ENCODE measurements at places on chromosomes 7 and 10.

DNA sequence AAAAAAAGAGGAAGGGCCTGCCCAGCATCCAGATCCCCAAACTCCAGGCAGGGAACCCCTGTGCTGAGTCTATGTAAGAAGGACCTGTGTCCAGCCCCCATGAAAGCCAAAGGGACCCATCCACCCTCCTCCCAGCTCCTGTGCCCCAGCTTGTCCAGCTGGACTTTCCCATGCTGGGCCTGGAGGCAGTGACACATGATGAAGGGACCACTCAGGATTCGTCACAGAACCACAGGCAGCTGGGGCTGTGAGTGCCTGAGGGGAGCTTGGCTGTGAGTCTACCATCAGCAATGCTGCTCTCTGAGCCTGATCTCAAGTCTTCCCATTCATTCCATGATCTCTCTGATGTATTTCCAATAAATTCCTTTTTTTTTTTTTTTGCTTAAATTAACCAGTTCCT lies 36.2 kb upstream of the MNX1 start:
- DNase-seq: no peak

- DNase-seq: no peak
Observed at GRCh38 chr10:103763374-103764202, 91.8 kb downstream of the SH3PXD2A start.

GRCh38 chr10:107502229-107502985 lies 337.9 kb upstream of the SORCS1 start:
- no peak for DNase-seq

DNA sequence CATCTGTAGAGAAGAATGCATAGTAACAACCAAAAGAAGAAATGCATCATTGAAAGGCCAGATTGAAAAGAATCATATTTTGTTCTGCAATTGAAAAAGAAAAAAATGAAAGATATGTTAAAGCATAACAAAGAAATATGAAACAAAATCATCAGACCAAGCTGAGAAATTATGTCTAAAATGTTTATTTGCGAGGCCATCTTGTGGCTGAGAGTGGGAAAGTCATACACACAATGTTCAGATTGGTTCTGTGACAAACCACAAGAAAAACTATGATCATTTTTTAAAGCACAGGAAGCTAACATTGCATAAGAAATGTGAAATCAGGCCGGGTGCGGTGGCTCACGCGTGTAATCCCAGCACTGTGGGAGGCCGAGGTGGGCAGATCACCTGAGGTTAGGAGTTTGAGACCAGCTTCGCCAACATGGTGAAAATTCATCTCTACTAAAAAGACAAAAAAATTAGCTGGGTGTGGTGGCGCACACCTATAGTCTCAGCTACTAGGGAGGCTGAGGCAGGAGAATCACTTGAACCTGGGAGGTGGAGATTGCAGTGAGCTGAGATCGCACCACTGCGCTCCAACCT lies 36.6 kb downstream of the ABCB5 start:
- no peak for DNase-seq

DNA sequence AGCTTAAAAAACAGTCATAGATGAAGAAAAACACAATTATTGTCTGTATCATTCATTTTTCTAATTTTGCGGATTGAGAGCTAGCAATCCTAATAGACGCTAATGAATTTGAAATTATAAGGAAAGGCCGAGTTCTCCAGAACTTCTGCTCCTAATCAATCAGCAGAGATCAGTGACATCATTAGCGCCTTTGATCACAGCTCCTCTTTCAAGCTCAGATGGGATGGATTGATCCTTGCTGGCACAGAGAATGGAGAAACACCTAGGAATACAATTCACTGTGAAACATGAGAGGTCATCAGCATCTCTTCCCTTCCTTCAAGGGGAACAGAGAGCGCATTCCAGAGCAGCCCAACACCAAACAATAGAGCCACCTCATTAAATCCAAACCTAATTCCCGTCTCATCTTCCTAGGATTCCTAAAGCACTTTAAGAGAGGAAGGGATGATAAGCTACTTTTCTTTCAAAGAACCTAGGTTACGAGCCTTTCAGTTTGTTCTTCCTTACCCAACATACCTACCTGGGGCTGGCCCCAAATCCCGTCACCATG lies 24.4 kb downstream of the GLI3 start:
- no peak for DNase-seq

GRCh38 chr10:95906677-95907455 lies 909 bp upstream of the CC2D2B start:
- no peak for DNase-seq

DNA sequence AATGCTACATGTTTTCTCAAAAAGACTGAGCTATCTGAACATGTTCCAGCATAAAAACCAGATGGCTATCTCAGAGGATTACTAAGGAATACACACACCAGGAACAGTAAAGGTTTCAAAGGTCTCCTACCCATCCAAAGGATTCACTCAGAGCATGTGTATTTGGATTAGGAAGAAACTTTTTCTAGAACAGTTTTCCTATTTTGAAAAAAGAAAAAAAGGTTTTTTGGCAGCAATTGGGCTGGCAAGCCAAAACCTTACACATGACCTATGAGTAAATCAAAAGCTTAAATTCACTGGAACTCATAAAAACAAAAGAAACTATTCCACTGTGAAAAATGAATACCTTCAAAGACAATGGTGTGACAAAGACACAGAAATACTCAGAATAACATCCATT lies 9.6 kb downstream of the TPK1 start:
- DNase-seq: no peak

GRCh38 chr10:15112657-15113056 lies 15.5 kb downstream of the RPP38 start:
- DNase-seq: no peak

DNA sequence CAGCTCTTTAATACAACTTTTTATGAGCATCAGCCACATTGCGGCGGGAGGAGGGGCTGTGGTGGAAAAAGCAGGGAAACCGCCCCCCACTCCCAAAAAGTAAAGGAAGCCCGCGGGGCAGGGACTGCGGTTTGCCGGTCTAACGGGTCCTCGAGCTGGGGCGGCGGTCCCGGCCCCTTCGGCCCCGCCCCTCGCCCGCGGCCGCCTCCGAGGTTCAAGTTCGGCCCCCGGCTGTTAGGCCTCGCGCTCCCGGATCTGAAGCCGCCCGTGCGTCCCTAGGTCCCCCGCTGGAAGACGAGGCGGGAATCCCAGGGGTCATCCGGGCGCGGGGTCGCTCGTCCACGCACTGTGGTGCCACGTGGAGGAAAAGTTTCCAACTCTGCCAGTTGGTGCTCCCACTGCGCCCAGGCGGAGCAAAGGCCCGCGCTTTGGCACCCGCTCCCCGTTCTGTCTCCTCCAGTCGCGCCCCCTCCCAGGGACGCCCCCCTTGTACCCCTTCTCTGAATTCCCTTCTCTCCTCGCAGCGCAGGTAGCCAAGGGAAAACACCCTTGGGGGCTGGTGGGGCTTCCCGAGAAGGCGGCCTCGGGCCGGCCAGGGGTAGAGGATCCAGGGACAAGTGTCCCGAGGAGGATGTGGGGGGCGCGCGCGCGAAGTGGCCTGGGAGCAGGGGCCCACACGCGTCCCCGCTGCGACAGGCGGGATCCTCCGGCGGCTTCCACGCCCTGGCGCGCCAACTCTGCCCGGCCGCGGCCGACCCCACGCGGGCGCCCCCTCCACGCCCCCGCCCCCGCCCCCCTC lies 798 bp upstream of the AUTS2 start:
- no peak for DNase-seq

GRCh38 chr10:125161707-125162119 lies 1.4 kb upstream of the CTBP2 start:
- DNase-seq: no peak

GRCh38 chr10:132194726-132195125 lies 8.0 kb downstream of the DPYSL4 start:
- no peak for DNase-seq

DNA sequence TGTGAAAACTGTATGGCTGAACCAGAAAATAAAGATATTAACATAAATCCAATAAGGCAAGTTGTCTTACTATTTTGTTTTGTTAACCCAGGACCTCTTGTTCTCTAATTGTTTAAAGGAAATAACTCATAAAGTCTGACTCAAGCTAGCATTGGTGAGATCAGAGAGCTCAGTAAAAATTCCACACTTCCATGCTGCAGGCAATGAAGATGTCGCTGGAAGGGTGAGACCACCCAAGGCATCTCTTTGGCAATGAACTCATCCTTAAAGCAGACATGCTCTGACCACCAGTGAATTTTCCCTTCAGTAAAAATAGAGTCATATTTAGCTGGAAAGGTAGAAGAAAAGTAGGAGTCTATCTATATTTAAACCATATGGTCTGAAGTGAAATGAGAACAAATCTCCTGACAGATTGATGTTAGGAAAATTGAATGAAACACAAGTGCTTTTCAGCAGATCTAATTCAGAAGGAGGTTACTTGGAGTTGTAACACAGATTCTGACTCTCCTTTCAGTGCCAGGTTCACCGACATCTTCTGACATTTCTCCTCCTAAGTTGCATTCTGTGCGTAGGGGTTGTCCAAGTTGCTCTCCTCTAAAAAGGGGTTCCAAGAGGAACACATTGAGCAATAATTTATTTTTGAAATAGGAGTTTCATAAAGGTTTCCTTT lies 32.8 kb upstream of the VIPR2 start:
- no peak for DNase-seq

- no peak for DNase-seq
Observed at GRCh38 chr10:124886195-124886594, 55.7 kb upstream of the ZRANB1 start.

DNA sequence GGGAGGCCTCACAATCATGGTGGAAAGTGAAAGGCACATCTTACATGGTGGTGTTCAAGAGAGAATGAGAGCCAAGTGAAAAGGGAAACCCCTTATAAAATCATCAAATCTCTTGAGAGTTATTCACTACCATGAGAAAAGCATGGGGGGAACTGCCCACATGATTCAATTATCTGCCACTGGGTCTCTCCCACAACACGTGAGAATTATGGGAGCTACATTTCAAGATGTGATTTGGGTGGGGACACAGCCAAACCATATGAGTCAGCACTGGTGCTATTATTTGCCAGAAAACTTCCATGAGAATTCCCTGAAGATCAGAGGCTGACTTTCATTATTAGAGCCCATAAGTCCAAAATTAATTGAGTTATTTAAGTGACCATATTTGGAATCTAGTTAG lies 1001.2 kb upstream of the POT1 start:
- DNase-seq: no peak

GRCh38 chr10:61830072-61830845 lies 71.2 kb upstream of the ARID5B start:
- DNase-seq: no peak

GRCh38 chr7:28957064-28957750 lies 923 bp downstream of the TRIL start:
- no peak for DNase-seq

GRCh38 chr10:129945941-129946760 lies 17.9 kb downstream of the EBF3 start:
- DNase-seq: no peak

GRCh38 chr7:157607218-157607617 lies 270.4 kb downstream of the DNAJB6 start:
- DNase-seq: no peak

GRCh38 chr7:15839416-15840100 lies 153.1 kb upstream of the MEOX2 start:
- no peak for DNase-seq

DNA sequence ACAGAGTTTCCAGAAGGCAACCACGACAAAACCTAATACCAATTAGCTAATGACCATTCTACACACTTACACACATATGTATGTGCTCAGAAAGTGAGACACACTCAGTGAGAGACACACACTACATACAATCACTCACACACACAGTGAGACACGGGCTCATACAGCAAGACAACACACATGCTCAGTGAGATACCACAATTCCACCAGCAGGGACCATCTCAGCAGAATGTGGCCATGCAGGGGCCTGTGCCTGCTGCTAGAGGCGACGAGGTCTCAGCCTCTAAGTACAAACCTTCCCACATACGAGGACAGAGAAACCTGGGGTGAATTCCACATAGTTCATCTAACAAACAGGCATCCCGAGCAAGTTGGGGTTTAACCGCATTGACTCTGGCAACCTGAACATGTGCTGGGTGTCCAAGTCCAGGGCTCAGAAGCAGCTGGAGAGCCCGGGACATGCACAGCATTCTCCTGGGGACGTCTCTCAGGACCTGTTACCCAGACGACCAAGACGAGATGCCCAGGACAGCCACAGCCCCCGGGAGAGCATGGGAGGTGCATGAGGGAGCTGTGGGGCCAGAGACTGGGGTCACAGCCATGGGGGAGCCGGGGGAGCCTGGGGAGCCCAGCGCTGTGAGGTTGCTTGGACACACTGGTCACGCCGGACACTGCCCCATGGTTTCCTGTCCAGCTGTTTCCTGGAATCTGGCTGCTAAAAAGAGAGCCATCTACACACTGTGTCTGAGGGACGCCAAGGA lies 523.6 kb downstream of the PTPRN2 start:
- DNase-seq: no peak

GRCh38 chr7:77415476-77415822 lies 700 bp downstream of the GSAP start:
- no peak for DNase-seq

DNA sequence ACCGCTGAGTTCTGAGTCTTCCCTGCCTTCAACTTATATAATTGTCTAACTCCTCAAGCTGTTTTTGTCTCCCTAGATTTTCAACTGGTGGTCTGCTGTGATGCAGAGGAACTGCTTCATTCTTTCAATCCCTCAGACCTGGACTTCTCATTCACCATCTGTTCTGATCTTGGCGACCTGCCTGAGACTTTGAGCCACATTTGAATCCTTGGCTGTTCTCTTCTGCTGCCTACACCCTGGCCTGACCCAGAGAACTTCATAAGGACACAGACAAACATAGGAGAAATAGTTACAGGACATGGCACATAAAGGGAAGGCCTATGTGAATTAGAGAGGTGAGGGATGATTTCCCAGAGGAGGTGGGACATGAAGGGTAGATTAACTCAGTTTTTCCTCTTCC lies 326.7 kb downstream of the PTEN start:
- DNase-seq: no peak

DNA sequence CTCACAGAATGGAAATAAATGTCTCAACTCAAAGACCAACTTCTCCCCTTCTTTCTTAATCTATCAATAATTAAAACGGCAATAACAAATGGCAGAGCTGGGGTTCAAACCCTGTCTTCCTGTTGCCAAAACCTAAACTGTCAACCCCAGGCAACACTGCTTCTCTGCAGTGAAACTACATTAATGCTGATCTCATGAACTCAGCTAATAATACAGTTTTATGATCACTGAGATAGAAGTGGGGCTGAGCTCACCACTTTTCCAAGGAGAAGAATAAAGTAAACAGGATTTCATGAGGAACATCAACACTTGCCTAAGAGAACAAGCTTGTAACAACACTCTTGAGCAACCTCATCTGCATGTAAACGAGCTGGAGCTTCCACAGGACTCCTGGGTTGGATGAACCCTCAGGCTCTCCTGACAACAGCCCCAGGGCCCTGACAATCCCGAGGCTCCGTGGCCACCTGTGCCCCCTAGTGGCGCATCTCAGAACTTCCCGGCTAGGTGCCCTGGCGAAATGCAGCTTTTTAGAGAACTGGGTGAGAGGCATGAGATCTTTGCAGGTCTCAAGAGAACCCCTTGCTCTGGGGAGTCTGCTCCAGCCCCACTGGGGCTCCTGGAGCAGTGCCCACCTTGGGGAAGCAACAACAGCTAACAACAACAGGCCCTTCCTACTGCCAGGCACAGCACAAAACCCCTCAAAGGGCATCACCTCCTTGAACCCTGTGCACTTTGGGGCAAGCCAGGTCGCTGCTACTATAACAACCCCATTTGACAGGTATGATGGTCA lies 169.3 kb downstream of the SH3PXD2A start:
- peak; percentile 51 for DNase-seq

GRCh38 chr10:49175587-49176309 lies 12.4 kb downstream of the TMEM273 start:
- no peak for DNase-seq

All from activated T-helper 1 cell treated with Interleukin-2 at 50 U/mL for 16 hours (primary cell).